Adrenal gland (tissue), 19 donors: ENCODE measurements at places on chromosomes 7 and 10. TPM values are rescaled to one million over a fixed set of nuclear protein-coding genes. Genes with fewer than 3 reads are reported as not detected.

GRCh38 chr10:3869036-3869435, 84.0 kb upstream of the KLF6 start:
- peaks cover 9% of the 10 kb centered on the region for H3K4me1 ChIP-seq
- H3K27ac ChIP-seq, result no peak overlapping the region
- no peaks in the 10 kb centered on the region for H3K27me3 ChIP-seq
- DNase-seq, result no peak
- no peaks in the 10 kb centered on the region for H3K36me3 ChIP-seq

- no peaks in the 10 kb centered on the region for H3K36me3 ChIP-seq
- H3K4me1 ChIP-seq, result no peaks in the 10 kb centered on the region
- no peak overlapping the region for H3K4me3 ChIP-seq
- no peaks in the 10 kb centered on the region for H3K27me3 ChIP-seq
These were observed 33.5 kb downstream of the SLC37A3 start for GRCh38 chr7:140364819-140365218.

- DNase-seq, result no peak
- no peak overlapping the region for H3K4me3 ChIP-seq
- no peaks in the 10 kb centered on the region for H3K27me3 ChIP-seq
- no peak overlapping the region for H3K27ac ChIP-seq
- H3K4me1 ChIP-seq, result no peaks in the 10 kb centered on the region
These were observed 30.8 kb downstream of the TM9SF3 start for GRCh38 chr10:96556003-96556402.

DNA sequence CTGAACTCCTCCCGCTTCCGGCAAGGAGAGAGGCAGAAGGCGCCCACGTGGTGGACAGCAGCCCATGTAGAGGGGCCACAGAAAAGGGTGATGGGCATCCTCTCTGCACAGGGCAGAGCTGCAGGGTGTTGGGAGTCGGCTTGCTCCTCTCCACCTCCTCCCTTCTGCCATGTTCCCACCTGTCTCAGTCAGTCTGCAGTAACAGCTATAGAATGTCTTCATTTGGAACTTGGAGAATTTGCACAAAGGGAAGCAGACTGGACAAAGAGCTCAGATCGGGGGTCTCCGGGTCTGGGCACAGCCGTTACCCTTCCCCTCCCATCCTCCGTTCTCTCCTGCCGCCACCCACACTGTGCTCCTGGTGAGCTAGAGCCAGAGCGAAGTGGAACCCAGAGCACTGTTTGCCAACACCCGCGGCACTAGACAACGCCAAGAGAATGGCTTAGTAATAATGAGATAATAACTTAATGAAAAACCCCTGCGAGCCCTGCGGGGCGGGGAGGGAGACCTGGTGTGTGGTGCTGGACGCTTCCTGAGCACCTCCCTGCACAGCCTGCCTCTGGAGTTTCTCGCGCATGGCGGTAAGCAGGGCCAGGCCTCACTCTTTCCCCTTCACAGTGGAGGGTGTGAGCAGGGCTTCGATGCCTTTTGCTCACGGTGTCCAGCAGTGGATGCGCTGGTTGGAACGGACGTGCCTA, 254.7 kb downstream of the PAXIP1 start:
- no peak overlapping the region for H3K4me3 ChIP-seq
- no peaks in the 10 kb centered on the region for H3K27me3 ChIP-seq
- H3K36me3 ChIP-seq, result no peaks in the 10 kb centered on the region
- H3K4me1 ChIP-seq, result no peaks in the 10 kb centered on the region

DNA sequence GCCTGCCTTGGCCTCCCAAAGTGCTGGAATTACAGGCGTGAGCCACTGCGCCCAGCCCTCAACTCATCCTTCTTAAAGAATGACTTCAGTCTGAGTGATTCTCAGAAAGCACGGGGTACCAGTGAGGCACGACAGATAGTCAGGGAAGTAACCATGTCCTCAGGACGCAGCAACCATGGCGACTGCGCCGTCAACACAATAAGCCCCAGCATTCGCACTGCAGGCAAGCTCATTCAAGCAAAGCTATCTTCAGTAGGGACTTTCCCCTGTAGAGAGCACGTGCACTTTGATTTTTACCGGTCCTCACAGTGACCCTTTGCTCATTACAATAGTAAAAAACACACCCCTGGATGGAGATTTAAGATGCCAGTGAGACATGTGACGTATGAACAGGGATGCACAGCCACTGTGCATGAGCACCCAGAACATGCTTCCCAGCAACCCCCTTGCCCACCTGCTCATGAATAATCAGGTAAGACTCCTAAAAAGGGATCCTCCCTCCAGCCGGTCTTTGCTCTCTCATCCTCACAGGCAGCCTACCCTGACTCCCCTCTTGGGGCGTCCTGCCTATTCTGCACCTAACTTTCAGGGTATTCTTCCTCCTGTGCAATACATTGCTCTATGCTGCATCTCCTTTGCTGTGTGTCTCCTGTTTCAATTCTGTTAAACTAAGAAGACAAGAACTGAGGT, 9.1 kb downstream of the WDR86 start:
- no peak overlapping the region for H3K4me3 ChIP-seq
- DNase-seq, result no peak
- no peaks in the 10 kb centered on the region for H3K4me1 ChIP-seq
- H3K27ac ChIP-seq, result no peak overlapping the region
- H3K36me3 ChIP-seq, result no peaks in the 10 kb centered on the region

DNA sequence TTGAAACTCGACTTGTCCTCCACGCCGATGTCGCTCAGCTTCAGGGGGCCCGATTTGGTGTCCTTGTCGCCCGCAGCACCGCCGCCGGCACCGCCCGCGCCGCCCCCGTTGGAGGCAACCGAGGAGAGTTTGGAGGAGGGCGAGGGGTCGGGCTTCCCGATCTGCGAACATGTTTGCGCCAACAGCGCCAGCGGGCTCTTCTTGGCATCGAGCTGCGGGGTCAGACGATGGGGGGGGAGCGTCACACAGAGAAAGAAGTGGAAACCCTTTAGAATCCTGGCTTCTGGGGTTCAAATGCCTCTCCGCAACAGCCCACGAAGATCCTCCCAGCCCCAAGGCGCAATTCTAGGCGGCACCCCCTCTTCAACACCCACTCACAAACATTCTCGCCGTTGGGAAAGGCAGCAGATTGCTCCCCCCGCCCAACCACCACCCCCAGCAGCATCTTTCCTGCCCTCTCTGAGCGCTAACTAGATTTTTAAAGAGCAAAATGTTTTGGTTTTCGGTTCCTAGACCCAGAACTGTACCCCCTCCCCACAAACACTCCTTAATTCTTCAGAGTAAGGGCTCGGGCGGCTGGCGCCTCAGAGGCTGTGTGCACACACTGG, 1.3 kb downstream of the ZNF503 start:
- peak overlapping the region; percentile 96 for H3K4me3 ChIP-seq
- peak overlapping the region; percentile 97 for H3K27ac ChIP-seq
- no peak for DNase-seq
- no peaks in the 10 kb centered on the region for H3K27me3 ChIP-seq

DNA sequence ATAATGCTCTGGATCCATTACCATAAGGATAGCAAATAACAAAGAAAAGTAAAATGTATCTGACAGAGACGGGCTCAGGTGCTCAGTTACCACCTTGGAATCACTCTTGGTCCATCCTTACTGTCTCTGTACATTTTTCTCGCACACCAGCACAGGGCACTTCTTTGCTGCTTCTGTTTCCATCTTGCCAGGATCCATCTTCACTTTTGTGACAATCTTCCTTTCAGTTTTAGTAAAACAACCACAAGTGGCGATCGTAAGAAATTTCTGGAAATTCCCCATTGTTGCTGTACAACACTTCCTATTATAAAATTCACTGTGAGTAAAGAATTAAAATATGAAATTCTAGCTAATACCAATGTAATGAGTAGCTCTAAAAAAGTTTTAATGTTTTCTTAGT, 695.5 kb downstream of the GRM8 start:
- no peak for DNase-seq
- no peaks in the 10 kb centered on the region for H3K27me3 ChIP-seq
- H3K27ac ChIP-seq, result no peak overlapping the region

GRCh38 chr7:21943436-21943835, 2.3 kb downstream of the CDCA7L start:
- H3K4me3 ChIP-seq, result no peak overlapping the region
- DNase-seq, result no peak
- peaks cover 17% of the 10 kb centered on the region for H3K27me3 ChIP-seq
- no peak overlapping the region for H3K27ac ChIP-seq

DNA sequence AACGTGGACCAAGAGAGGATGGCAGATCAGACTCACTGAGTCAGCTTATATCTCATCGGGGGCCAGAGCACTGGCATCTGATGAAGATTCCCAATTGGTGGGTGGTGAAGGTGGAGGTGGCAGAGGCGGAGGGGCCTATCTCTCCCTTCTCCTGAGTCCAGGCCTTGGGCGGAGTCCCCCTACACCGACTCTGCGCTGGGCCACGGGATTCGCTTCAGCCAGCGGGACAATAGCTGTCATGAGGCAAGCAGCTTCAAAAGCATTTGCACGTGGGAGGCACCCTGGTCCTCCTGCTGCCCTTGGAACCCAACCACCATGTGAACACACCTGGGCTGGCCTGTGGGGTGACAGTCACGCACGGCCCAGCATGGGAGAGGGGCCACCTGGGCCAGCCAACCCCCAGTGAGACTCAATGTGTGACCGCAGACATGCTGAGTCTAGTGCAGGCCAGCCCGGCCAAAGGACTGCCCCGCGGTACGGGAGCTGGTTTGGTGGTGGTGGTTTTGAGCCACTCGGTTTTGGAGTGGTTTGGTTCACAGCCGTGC, 466.8 kb upstream of the FOXK1 start:
- DNase-seq, result no peak
- no peak overlapping the region for H3K27ac ChIP-seq
- H3K4me1 ChIP-seq, result no peaks in the 10 kb centered on the region
- no peak overlapping the region for H3K4me3 ChIP-seq
- H3K36me3 ChIP-seq, result no peaks in the 10 kb centered on the region
- H3K27me3 ChIP-seq, result no peaks in the 10 kb centered on the region

DNA sequence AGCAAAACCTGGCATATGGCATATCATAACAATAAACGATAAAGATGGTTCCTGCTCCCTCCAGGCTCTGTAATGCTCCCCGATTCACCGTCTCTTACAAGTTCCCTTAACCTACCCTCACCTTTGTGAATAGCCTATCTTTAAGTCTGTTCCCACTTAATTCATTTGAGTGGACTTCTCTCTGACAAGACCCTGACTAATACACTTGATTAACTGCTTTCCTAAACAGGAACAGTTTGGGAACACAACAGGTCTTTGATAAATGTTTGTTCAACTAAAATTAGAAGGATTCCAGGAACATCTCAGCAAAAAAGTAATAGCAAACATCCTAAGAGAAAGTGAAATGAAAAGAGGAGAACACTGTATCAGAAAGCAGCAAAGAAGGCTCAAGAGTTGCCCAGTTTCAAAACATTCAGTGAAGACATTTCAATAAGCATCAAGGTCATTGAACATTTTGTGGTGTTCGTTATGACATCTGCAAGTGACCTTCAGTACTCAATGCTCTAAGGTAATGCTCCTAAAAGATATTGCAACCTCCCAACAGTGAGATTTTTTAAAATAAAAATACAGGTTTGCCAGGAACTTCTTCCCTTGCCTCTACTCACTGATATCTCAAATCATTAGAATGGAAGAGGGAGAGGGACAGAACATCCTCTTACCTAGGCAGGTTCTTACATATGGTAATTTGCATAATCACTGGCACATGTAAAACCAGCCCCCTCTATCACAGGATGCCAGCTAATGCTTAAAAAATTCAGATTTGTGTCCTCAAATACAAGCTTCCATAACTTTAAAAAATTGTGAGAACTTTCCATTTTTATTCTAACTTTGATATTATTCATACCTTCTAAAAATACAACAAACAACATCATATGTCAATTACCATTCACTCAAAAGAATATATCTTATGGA, 11.4 kb upstream of the ARHGAP12 start:
- no peak overlapping the region for H3K4me3 ChIP-seq
- no peaks in the 10 kb centered on the region for H3K36me3 ChIP-seq
- DNase-seq, result no peak
- peaks cover 33% of the 10 kb centered on the region for H3K4me1 ChIP-seq
- no peaks in the 10 kb centered on the region for H3K27me3 ChIP-seq
- H3K27ac ChIP-seq, result peak overlapping the region; percentile 45

DNA sequence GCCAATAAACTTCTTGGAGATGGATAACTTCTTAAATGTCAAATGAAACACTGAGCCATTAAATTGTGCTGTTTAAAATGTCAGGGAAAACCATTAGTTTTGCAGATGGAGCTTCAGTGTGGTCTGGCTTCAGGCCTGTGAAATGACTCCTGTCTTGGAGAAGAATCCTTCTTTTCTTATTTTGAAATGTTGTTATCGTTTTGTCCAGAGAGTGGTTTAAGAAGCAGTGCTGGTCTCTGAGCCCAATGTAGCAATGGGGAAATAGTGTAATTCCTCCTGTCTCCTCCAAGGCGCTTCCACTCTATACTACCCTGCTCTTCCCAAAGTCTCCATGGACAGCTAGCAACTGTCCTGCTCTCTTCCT, 177.6 kb downstream of the REEP3 start:
- peaks cover 43% of the 10 kb centered on the region for H3K4me1 ChIP-seq
- no peaks in the 10 kb centered on the region for H3K36me3 ChIP-seq

GRCh38 chr7:90879924-90880323, 283.8 kb downstream of the CDK14 start:
- H3K4me3 ChIP-seq, result no peak overlapping the region
- DNase-seq, result no peak
- no peaks in the 10 kb centered on the region for H3K36me3 ChIP-seq
- no peaks in the 10 kb centered on the region for H3K4me1 ChIP-seq
- H3K27ac ChIP-seq, result no peak overlapping the region

GRCh38 chr10:108696792-108697477, 1226.4 kb downstream of the XPNPEP1 start:
- no peaks in the 10 kb centered on the region for H3K27me3 ChIP-seq
- H3K36me3 ChIP-seq, result no peaks in the 10 kb centered on the region
- H3K4me1 ChIP-seq, result no peaks in the 10 kb centered on the region
- no peak for DNase-seq

GRCh38 chr7:15972862-15973275, 286.4 kb upstream of the MEOX2 start:
- H3K27ac ChIP-seq, result no peak overlapping the region
- H3K36me3 ChIP-seq, result no peaks in the 10 kb centered on the region
- H3K4me3 ChIP-seq, result no peak overlapping the region
- DNase-seq, result peak; percentile 33

DNA sequence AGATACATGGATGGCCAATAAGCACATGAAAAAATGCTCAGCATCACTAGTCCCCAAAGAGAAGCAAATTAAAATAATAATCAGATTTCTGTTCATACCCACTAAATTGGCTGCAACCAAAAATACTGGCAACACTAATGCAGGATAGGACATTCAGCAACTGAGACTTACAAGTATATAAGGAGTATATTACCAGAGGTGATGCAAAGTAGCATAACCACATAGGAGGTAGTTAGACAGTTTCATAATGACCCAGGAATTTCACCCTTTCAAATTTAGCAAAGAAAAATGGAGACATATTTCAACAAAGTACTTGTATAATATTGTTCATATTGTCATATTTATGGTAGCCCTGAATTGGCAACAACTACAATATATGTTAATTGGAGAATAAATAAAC, 727.8 kb downstream of the GRID1 start:
- peaks cover 10% of the 10 kb centered on the region for H3K4me1 ChIP-seq
- no peak overlapping the region for H3K4me3 ChIP-seq
- DNase-seq, result no peak
- no peaks in the 10 kb centered on the region for H3K27me3 ChIP-seq
- H3K27ac ChIP-seq, result no peak overlapping the region
- H3K36me3 ChIP-seq, result no peaks in the 10 kb centered on the region

EXOC6 gene
- total RNA-seq, result 32.7 TPM

LIPM gene
- not detected for total RNA-seq

ADAM22 gene
- total RNA-seq, result 19.2 TPM

IKZF1 gene
- total RNA-seq, result 21.5 TPM

CYP3A7 gene
- total RNA-seq, result 1.9 TPM

RASA4B gene
- 12.1 TPM for total RNA-seq
